ENCODE measurements at places on chromosomes 6 and 20. TPM values are rescaled to one million over a fixed set of nuclear protein-coding genes. Genes with fewer than 3 reads are reported as not detected.

GRCh38 chr20:48294196-48294595, 508.9 kb upstream of the SULF2 start:
- DNase-seq: no peak

- DNase-seq: no peak
Measured at GRCh38 chr20:9817654-9818053, 21.2 kb downstream of the PAK5 start.

- no peak for DNase-seq
Measured at GRCh38 chr20:10313701-10314100, 95.1 kb downstream of the SNAP25 start.

DNA sequence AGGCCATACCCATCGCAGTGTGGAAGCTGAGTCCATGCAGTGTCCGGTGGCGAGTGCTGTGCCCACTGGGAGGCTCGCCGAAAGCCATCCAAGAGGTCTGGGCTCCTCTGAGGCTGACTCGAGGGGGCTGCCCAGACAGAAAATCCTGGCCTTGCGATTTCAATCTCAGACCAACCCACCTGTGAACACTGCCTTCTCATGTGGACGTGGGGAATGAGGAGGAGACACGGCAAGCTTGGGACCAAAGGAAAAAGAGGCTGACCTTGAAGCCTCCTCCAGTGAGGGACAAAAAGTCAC, 157.2 kb upstream of the AFDN start:
- no peak for DNase-seq

- DNase-seq: no peak
Measured at GRCh38 chr6:23031986-23032385, 462.6 kb downstream of the HDGFL1 start.

- no peak for DNase-seq
Measured at GRCh38 chr20:15267935-15268334, 930.5 kb upstream of the FLRT3 start.

DNA sequence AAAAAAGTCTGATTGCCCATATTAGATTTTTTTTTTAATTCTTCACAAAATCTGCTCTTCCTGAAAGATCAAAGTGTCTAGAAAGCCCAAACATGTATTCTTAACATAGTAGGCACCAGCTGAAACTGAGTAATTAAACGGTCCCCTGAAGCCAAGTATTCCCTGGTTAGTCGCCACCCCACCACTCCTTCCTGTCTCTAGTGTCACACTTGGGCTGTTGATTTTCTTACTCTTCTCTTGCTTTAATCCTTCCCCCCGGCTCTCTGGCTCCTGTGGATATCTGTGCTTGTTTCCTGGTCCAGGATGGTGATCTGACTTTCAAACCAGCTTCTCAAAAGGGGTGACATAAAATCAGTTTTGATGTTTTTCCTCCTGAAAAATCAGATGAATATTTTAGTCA, 162.9 kb downstream of the QKI start:
- DNase-seq: no peak

- no peak for DNase-seq
Measured at GRCh38 chr6:148857798-148858390, 111.1 kb downstream of the UST start.

DNA sequence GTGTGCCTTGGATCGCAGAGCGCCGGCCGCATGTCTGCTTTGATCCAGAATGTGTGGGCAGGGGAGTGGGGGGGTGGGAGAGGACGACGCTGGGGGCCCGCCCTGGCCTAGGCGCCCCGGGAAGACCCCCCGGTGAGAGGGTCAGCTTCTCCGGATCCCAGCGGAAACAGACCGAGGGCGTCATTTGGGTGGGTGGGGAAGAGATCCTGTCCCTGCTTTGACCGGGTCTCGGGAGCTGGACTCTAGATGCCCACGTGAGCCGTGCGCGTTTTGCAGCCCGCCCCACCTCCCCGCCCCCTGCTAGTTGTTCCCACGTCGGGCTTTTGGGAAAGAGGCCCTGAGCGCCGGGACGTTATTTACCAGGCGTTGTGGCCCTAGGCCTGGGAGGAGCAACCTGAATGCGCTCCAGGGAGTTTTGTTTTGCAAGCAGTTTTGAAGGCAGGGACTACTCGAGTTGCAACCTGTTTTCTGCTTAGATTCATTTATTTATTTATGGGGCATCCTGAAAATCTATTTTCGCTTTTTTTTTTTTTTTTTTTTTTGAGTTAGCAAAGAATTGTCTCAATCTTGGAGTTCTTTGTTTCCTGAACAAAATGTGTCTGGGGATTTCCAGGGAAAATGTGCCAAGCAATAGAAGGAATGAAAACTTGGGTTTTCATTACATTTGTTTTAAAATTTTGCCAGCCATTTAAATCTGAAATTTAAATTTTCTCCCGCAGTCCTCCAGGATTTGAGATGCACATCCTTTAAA, 1.6 kb downstream of the DSP start:
- DNase-seq: no peak

GRCh38 chr20:41268402-41268801, 49.1 kb downstream of the ZHX3 start:
- DNase-seq: no peak

CCM2L gene
- 0.80 TPM for total RNA-seq

LY86 gene
- 2.3 TPM for total RNA-seq

CRISP2 gene
- total RNA-seq: 0.57 TPM

CNKSR3 gene
- total RNA-seq: 10.2 TPM

HEY2 gene
- 0.61 TPM for total RNA-seq

C20orf204 gene
- 0.57 TPM for total RNA-seq

STK38 gene
- total RNA-seq: 33.6 TPM

TREML2 gene
- 0.26 TPM for total RNA-seq
